CD4-positive, alpha-beta T cell treated with Interleukin-15 for 1 hour (primary cell): ENCODE measurements at places on chromosomes 5 and 9.

- no peak for DNase-seq
Observed at GRCh38 chr5:59764361-59764760, 129.2 kb downstream of the PDE4D start.

- no peak for DNase-seq
Observed at GRCh38 chr5:123455640-123456039, 32.4 kb upstream of the CEP120 start.

DNA sequence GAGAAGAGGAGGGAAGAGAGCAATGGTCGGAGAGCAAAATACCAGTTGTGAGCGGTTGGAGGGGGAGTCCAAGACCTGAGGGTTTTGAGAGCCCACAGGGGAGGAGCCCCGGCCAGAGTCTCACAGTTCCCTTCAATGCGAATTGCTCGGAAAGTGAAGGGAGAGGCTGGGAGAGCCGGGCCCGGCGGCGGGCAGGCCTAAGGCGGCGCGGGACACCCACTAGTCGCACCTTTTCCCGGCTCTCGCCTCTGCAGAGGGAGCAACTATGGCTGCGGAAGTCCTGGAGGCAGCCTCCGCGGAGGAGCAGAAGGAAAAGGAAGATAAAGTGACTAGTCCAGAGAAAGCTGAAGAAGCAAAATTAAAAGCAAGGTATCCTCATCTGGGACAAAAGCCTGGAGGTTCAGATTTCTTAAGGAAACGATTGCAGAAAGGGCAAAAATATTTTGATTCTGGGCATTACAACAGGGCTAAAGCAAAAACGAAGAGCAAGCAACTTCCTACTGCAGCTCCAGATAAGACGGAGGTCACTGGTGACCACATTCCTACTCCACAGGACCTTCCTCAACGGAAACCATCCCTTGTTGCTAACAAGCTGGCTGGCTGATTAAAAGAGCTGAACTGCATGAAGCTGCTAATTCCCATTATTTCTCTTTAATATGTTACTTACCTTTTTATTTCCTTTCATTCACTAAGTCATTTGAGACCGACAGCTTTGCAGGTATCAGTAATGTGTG lies 6.5 kb upstream of the BTNL3 start:
- no peak for DNase-seq

- no peak for DNase-seq
Observed at GRCh38 chr5:160466889-160467554, 45.4 kb downstream of the PTTG1 start.

DNA sequence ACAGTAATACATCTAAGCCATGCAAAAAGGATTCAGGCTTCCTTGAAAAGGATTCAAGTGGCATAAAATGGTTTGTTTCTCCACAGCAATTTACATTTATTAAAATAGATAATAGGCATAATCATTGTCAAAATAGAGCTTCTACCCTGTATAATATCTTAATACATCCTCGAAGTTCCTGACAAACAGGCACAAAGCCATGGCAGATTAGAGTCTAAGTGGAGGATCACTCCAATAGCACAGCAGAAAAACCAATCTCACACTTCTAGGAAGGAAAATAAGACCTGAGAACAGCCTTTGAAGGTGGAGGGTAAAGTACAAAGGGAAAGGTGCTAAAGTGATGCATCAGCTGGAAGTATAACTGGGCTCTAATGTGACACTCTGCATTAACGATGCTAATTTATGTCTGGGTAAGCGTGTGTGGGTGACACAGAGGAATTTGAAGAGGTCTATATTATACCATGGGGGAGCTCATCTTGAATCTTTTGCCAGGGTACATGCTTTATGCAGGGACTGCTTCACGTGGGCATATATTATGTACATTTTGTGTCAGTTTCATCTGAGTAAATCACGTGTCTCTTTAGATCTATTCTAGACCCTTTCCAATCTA lies 28.8 kb downstream of the PPP2R2B start:
- DNase-seq, result no peak

GRCh38 chr9:87909310-87910041 lies 8.3 kb upstream of the SPATA31C1 start:
- no peak for DNase-seq

DNA sequence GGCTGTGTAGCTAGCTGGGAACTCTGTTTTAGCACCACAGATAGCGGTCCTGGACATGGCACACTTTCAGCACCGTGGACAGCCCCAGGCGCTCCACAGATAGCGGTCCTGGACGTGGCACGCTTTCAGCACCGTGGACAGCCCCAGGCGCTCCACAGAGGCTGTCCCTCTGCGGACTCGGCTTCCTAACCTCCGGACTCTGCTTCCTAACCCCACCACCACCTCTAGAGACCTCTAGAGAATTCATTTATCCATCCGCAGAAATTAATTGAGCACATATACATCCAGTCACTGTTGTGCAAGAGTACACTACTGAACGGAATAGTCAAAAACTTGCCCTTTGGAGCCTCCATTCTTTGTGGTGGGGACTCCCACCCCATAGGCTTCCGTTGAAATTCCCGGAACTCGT lies 27.4 kb downstream of the UNC5A start:
- peak; percentile 60 for DNase-seq

DNA sequence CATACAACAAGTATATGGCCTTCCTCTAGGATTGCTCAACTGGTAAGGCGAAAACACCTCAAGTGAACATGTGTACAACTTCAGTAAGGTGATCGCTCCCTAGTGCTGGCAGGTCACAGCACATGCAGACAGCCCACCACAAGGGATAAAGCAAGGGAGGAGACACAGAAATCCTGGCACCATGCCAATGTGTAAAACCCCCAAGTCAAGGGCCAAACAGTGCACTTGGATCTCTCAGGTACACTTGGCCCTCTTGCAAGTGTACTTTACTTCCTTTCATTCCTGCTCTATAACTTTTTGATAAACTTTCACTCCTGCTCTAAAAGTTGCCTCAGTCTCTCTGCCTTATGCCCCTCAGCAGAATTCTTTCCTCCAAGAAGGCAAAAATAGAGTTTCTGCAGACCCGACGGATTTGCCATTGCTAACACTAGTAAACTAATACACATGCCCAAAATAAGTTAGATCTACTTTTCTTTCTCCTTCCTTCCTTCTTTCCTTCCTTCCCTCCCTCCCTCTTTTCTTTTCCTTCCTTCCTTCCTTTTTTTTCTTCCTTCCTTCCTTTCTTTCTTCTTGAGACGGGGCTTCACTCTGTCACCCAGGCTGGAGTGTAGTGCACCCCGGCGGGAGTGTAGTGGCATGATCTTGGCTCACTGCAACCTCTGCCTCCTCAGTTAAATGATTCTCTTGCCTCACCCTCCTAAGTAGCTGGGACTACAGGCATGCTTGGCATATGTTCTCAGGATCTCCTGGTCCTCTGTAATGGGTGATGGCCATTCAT lies 6.8 kb upstream of the LNPEP start:
- DNase-seq, result no peak

- DNase-seq, result peak; percentile 24
Observed at GRCh38 chr5:68225188-68225910, 9.8 kb downstream of the PIK3R1 start.

DNA sequence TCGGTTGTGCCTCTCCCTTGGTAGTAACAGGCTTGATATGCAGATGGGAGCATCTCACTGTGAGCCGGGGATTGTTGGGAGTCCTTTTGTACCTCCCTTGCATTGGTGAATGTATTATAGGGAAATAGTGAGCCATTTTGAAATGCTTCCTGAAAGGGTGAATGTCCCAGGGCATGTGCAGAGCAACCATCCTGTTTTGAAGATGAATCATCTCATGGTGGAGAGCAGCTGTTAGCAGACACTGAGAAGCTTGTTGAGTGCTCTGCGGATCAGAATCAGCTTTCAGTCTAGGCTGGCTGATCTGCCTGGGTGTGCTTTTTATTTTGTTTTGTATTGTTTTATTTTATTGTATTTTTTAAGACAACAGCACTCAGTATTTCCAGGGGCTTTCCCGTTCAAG lies 29.7 kb downstream of the SLC36A1 start:
- DNase-seq, result no peak

DNA sequence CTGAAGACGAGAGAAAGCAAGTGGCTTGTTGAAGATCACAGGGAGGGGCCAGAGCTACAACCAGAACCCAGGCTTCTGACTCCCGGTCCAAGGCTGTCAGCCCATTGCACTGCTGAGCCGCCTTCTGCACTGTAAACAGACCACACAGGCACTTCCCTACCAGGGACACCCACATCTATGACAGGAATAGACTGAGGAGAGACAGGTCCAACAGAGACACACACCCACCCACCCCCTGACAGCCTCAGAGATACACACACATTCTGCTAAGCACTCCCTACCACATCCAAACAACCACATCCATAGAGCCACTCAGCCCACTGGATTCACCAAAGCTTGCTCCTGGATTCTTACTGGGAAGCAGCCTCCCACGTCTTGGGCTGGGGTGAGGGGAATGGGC lies 23.0 kb upstream of the MYORG start:
- no peak for DNase-seq
